NCI-H82 (cell line): ENCODE measurements at places on chromosomes 5 and 9.

DNA sequence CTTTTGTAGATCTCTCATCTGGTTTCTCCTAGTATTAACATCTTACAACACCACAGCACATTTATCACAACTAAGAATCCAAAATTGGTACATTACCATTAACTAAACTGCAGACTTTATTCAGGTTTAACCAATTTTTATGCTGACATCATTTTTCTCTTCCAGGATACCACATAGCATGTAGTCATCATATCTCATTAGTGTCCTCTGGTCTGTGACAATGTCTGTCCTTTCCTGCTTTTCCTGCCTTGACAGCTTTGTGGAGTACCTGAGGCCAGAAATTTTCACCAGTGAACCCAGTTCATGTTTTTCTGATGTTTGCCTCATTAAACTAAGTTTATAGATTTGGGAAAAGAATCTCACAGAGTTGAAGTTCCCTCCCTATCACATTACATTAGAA lies 294.7 kb upstream of the TNC start:
- DNase-seq: no peak

DNA sequence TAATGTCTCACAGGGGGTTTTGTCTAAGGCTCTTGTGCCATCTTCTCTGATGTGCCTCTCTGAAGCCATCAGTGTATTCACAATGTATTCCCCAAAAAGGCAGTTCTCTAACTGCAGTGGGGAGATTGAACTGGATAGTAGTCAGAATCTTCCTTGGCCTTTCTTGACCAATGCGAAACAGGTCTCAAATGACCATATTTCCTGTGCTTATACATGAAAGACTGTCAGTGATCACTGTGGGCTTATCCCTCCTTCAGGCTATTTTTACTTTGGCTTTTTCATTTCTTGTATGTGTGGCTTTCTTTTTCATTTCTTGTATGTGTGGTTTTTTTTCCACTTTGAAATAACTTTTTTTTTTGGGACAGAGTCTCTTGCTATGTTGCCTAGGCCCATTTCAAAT lies 19.7 kb downstream of the HMGXB3 start:
- no peak for DNase-seq

DNA sequence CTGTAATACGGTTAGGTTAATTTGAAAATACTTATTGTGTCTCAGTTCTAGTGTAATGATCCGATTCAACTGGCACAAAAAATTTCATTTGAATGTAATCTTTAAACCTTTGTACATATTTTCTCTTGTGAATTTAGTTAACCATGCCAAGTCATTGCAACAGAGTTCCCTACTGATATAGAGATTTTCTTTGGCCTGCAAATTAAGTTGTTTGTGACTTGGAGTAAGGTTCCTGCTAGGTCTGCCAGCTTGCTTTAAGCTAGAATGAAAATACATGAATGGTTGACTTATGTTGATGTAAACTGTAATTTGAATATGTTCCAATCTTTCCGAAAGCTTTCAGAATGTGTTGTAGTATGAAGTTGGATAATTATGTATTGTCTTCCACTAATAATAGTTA lies 1004.1 kb upstream of the EDIL3 start:
- DNase-seq: no peak

- no peak for DNase-seq
Observed at GRCh38 chr9:7509576-7510145, 289.9 kb downstream of the DMAC1 start.

GRCh38 chr9:106286249-106286648 lies 576.7 kb upstream of the ZNF462 start:
- peak; percentile 92 for DNase-seq

DNA sequence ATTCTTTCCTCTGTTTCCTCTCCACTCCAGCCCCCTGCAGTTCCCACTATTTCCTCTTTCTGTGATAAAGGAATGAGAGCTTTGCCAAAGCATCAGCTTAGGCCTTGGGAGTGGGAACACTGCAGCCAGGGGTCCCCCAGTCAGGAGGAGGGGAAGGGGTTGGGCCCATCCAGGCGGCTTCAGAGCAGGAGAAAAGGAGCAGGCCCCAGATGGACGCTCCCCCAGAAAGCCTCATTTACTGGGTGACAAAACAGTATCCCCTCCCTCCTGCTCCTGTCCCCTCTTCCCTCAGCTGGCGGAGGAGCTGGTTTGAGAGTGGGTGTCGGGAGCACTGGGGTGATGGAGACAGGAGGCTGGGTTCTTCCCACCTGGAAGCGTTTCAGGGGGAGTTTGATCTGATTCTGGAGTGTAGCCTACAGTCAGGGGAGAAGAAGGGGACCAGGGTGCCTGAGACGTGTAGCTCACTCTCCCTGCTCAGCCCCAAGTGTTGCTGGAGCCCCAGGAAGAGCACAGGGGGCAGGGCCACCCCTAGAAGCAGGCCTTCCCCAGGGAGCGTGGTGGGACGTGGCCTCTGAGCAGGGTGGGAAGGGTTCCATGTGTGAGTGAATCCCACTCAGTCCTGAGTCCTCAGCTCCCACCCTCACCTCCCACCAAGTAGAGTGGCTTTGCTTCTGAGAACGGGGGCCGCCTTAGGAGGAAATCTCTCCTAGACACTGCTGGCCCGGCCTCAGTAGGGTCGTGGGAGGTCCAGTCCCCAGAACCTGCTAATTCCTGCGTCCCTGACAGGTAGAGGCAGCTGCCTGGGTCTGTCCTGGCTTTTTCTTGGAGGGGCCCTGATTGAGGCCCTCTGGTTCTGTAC lies 173.1 kb downstream of the CACNA1B start:
- no peak for DNase-seq

- DNase-seq: no peak
Observed at GRCh38 chr5:68444833-68445232, 229.3 kb downstream of the PIK3R1 start.

DNA sequence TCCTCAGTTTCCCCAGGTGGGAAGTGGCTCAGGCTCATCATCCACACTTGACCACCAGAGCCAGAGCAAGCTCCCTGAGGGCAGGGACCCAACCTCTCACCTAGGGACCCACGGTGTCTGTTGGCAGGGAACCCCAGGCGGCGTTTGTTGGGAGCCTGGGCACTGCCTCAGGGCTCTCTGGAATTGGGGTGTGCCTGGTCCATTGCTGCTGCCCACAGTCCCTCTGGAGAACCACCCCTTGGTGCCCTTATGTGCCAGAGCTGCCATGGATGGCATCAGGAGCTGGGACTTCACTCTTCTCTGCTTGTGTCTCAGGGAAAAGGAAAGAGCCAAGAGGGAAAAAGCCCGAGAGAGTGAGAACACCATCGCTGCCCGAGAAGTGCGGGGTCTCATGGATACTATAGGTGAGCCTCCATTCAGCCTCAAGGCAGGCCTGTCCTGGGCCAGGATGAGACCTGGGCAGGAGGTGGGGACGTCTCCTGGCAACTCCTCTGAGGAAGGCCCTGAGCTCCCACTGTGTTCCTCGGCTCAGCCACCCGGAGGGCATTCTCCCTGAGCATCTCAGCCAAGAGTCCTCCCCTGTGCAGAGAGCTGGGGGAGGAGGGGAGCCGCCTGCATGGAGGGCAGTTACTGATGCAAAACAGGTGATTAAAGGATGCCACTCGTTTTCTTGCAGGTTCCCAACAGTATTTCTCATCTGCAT lies 4.5 kb downstream of the CCDC180 start:
- DNase-seq: no peak

DNA sequence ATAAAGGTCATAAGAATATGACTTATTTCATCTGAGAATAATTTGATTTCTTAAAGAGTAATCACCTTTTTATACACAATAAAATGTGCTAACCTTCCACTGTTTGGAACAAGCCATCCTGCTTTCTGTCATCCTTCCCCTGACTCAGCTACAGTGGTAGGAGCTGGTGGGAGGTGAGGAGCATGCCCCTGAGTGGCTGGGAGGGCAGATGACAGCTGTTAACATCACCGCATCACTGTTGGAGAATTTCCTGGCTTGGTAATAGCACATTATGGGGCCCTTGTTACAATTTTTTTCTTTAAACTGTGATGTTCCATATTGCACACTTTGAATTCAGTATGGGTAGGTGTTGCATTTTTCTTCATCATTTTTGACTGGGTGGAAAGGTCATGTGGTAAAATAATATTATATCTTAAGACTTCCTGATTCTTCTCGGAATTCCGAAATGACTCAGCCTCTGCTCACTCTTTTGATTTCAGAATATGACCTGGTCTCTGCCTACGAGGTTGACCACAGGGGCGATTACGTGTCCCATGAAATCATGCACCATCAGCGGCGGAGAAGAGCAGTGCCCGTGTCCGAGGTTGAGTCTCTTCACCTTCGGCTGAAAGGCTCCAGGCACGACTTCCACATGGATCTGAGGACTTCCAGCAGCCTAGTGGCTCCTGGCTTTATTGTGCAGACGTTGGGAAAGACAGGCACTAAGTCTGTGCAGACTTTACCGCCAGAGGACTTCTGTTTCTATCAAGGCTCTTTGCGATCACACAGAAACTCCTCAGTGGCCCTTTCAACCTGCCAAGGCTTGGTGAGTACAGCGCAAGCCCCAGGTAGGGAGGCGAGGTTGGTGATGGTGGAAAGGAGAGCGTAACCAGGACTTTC lies 5.8 kb downstream of the ADAMTS16 start:
- DNase-seq: no peak

DNA sequence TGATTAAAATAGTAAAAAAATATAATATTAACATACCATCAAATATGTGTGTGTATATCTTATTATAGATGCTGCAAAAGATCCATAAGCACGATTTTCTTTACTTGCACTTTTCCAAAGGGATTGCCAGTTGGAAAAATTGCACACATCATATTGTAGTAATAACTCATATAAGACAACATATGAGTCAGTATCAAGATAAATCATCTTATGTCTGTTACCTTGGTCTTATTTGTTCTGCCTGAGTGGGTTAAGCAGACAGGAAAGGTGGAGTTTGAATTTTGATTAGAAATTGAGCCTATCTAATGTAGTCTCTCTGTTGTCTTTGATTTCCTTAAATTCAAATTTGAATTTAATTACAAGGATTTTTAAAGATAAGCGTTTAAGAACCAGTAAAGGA lies 24.6 kb downstream of the LYSMD3 start:
- no peak for DNase-seq

- DNase-seq: peak; percentile 33
Observed at GRCh38 chr9:4828761-4829160, 36.0 kb downstream of the RCL1 start.

GRCh38 chr5:1939256-1939655 lies 56.5 kb upstream of the IRX4 start:
- DNase-seq: no peak

GRCh38 chr9:16442622-16443021 lies 427.8 kb downstream of the BNC2 start:
- no peak for DNase-seq

DNA sequence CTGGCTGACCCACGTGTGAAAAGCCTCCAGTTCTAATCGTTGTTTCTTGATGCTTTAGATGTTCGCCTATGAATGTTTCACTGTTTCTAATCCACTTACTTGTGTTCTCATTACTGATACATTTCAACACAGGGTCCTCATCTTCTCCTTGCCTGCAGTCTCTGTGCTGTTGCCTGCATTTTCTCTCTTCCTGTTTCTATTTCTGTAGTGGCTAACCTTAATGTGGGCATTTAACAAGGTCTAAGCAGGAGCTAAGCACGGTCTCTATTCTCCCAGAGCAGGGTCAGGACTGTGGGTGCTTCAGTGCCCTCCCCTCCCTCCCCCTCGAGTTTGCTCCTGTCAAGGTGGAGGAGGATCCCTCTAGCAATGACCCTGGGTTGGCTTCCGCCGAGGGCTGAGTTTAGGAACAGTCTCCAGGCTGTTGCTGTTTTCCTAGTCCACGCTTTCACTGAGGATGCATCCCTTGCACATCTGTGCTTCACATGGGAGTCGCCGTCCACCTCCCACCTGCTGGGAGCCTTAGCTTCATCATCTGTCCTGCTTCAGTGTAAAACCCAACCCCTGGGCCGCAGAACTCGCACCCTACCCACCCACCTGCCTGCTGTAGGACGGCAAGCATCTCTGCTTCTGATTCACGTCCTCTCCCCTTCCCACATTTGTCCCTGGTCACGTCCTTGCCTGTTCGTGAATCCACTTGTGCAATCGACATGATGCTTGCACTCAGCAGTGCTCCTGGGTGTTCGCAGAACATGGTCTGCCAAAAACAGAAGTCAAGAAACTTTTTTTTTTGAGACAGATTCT lies 2.4 kb upstream of the EXOC3 start:
- no peak for DNase-seq

DNA sequence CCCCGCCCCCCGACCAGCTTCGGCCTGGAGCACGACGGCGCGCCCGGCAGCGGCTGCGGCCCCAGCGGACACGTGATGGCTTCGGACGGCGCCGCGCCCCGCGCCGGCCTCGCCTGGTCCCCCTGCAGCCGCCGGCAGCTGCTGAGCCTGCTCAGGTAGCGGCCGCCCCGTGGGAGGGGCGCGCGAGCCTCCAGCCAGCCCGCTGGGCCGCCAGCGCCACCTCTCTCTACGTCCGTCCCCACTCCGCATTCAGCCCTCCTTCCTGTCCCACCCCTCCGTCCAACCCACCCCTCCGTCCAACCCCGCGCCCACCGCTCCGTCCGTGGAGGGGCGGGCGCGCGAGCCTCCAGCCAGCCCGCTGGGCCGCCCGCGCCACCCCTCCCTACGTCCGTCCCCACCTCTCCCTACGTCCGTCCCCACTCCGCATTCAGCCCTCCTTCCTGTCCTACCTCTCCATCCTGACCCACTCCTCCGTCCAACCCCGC lies 6.5 kb downstream of the ADAMTS13 start:
- DNase-seq: peak; percentile 71

- no peak for DNase-seq
Observed at GRCh38 chr5:36881807-36882206, 5.2 kb downstream of the NIPBL start.

- DNase-seq: no peak
Observed at GRCh38 chr9:97675655-97676054, 21.5 kb downstream of the XPA start.

- DNase-seq: no peak
Observed at GRCh38 chr9:115099901-115100300, 18.1 kb downstream of the TNC start.

DNA sequence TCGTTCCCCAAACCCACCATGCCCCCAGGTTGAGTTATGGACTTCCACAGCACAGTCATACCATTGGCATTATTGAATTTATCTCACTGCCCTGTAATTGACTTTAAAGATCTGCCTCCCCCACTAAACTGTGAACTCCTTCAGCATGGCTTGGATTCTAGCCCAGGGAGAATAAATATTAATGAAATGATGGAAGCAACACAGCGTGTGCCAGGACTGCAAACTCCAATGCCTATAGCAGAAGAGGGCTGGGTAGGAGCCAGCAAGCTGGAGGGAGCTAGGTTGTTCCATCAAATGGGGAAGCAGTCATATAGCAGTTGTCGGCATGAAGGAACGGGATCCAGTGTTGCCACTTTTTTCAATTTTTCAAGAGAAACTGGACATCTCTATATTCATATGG lies 69.0 kb upstream of the MSX2 start:
- no peak for DNase-seq

GRCh38 chr5:56409331-56410190 lies 176.4 kb upstream of the ANKRD55 start:
- DNase-seq: peak; percentile 97

GRCh38 chr9:137066096-137066861 lies 4.1 kb downstream of the SAPCD2 start:
- no peak for DNase-seq

- peak; percentile 79 for DNase-seq
Observed at GRCh38 chr5:113678924-113679575, 165.6 kb downstream of the YTHDC2 start.

GRCh38 chr9:125915606-125916005 lies 168.4 kb downstream of the PBX3 start:
- DNase-seq: no peak

- peak; percentile 86 for DNase-seq
Observed at GRCh38 chr5:137220523-137220927, 278.6 kb downstream of the SPOCK1 start.

- no peak for DNase-seq
Observed at GRCh38 chr5:95148453-95148852, 136.4 kb downstream of the MCTP1 start.
